ENCODE measurements at places on chromosomes 12 and 14.

DNA sequence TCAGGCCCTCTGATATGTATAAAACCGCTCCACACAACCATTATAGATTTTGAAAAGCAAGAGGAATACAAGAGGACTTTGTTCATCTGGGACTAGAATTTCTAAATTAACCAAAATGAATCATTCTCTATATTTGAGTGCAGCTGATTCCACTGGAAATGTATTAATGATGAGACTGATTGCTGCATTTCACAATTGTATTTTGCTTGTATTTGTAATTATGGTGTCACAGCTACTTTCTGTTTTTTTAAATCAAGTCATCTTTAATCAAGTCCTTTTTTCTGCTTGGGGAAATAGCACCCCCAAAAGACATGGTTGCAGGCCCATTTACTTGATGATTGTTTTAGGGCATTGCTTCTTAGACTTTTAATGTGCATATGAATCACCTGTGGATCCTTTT is 162.4 kb downstream of the KICS2 start:
- peak; percentile 49 for DNase-seq

DNA sequence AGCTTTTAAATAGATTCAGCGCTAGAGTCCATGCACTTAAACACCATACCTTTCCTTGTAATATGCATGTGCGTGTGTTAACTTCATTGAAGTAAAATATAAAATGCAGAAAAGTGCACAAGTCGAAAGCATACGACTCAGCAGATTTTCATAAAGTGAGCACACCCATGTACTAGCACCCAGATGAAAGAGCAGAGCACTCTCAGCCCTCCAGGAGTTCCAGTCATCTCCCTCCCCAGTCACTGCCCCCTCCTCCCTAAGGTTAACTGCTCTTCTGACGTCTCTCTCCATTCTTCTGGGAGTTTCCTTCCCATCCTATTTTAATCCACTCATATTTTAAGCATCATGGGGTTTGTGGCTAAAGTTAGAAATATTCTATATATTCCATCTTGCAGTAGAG is 20.2 kb downstream of the RDH12 start:
- no peak for DNase-seq

- no peak for DNase-seq
Measured at GRCh38 chr12:56683-57346, 9.8 kb upstream of the IQSEC3 start.

GRCh38 chr12:92921877-92922276 is 7.2 kb downstream of the EEA1 start:
- DNase-seq = no peak

- DNase-seq = no peak
Measured at GRCh38 chr12:80470403-80470802, 26.4 kb downstream of the PTPRQ start.

GRCh38 chr12:124493809-124494750 is 73.3 kb downstream of the NCOR2 start:
- no peak for DNase-seq

DNA sequence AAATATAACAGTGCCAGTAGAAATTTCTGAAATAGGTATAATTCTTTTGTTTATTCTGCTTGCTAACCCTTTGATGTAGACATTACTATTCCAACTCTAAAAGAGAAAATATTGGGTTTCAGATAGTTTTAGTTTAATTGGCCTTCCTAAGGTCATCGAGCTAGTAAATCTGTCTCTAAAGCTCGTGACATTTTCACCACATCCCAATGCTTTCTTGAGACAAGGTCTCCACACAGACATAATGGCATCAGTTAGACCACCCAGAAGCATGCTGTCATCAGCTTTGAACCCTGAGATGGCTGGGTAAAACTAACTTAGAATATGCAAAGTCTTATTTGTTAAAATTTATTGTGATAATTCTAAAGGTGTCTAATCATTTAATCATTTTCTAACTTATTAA is 52.0 kb downstream of the PIK3C2G start:
- DNase-seq = no peak

GRCh38 chr12:30691122-30691879 is 4.4 kb downstream of the IPO8 start:
- DNase-seq = no peak

DNA sequence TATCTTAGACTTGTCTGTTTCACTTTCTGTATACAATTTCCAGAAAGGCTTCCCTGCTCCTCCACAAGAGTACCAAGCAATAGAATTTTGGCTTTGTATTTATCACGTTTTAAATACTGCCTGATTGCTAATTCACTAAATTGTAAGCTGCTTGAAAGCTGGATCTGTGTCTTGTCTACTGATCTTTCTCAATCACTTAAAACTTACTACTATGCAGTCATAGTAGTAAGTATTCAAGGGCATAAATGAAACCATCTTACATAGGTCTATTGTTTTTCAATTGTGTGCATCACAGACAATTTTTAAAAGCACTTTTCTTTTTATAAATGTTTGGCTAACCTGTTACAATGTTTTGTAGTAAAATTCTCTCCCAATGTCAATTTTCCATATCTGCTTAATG is 1.2 kb upstream of the GLIPR1L2 start:
- no peak for DNase-seq

- no peak for DNase-seq
Measured at GRCh38 chr12:45518291-45519235, 210.9 kb upstream of the ARID2 start.

- DNase-seq = no peak
Measured at GRCh38 chr14:91341334-91341733, 76.3 kb downstream of the CCDC88C start.

GRCh38 chr12:84696908-84697540 is 215.6 kb downstream of the SLC6A15 start:
- DNase-seq = no peak

- DNase-seq = no peak
Measured at GRCh38 chr12:13841358-13841757, 140.0 kb downstream of the GRIN2B start.
